ENCODE measurements at places on chromosomes 6 and 20.

DNA sequence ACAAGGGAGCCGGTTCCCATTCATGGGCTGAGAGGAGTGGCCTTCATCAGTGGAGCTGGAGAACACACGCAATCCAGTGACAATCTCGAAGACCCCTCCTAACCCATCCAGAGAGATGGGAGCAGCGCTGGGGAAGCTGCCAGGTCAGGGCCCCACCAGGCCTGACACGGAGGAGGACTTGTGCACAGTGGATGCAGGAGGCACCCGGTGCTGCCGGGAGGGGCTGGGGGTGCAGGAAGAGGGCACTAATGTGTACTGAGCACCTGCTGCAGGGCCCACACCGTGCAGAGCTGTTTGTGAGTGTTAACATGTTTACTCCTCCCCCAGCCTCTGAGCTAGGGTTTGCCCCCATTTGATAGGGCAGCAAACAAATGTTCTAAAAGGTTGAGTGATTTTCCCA, 43.8 kb upstream of the GPR6 start:
- no peak for DNase-seq

GRCh38 chr6:105301072-105301503, 101.8 kb downstream of the PREP start:
- DNase-seq: no peak

GRCh38 chr6:133891149-133891926, 2.4 kb downstream of the TCF21 start:
- no peak for DNase-seq

- DNase-seq: no peak
Measured at GRCh38 chr6:87308970-87309369, 13.4 kb upstream of the SMIM8 start.

- DNase-seq: no peak
Measured at GRCh38 chr6:11367638-11368199, 135.3 kb upstream of the NEDD9 start.

GRCh38 chr6:16947375-16948015, 154.4 kb upstream of the STMND1 start:
- DNase-seq: no peak

GRCh38 chr6:70557998-70558397, 8.7 kb upstream of the SDHAF4 start:
- no peak for DNase-seq

DNA sequence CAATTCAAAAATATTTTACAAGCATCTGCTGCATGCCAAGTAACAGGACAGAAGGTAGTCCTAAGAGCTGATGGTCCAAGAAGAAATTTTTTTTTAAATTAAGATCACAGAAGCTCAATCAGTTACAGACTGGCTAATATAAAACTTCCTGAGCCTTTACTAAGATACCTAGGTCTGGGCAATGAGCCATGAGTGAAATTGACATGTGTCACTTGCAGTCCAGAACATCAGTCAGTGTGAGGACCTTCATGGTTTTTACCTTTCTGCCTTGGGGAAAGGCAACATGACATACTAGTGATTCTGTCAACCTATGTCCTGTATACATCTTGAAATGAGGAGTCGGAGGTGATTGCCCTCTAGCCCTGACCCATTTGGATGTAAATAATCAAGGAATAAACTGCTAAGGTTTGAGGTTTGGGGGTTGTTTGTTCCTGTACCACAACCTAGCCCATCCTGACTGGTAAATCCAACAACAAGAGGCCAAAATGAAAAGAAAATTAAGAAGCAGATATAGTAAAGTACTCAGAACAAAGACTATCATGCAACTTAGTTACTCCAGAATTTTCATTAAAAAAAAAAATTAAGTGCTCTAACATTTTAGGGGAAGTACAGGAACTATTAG, 70.0 kb downstream of the CNKSR3 start:
- no peak for DNase-seq

DNA sequence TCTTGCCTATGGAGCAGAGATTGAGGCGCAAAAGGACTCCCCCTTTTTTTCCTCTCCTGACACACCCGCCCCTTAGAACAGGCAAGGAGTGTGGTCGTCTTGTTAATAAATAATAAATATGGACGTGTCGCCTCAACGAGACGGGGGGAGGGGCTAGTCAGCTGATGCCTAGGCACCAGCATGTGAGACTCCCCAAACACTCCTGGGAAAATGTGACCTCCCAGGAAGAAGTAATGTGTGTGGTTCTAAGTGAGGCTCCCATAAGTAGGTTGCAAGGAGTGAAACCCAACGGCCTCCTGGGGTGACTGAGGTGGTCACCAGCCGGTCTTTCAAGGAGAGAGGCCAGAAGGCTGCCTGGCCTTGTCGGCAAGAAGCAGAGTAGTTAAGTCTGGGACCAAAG, 1.1 kb upstream of the FAXC start:
- DNase-seq: no peak

DNA sequence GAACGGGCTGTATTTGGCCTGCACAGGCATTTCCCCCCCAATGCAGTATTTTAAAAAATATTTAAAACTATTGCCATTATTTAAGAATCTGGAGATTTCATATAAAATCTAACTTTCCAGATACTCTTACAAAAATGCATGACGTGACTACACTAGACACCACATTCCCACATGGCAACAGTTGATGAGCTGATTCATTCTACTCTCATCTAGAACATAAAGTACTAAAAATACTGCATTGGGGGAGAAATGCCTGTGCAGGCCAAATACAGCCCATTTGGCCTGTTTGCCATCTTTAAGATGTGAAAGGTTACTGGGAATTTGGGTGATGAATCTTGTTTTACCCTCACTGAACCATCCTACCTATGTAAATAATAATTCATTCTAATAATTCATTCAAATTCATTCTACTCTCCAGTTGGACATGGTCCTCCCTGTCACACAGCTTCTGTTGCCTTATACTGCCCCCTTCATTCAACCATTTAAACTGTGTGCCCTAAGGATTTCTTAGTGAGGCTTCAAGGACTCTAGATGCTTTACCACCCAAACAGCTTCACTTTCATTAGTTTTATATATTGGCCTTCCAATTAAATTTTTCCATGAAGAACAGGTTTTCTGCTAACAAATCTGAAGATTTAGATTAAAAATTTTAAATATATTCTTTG, 6.9 kb upstream of the ZSCAN16 start:
- no peak for DNase-seq

DNA sequence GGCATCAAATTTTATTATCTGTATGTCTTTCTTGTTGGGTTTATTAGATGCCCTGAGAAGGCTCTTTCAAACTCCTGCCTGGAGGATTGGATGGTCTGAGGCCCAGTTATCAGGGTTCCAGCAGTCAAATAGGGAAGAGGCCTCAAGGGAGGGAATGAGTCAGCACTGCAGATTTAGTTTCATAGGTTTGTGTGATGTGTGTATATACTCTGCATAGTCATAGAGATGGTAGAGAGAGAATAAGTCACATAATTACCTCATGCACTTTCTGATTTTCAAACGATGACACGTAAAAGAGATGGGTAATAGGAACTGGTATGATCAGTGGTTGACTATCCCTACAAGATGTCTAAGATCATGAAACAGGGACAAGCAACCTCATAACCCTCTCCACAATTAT, 82.1 kb downstream of the ADAT2 start:
- no peak for DNase-seq

DNA sequence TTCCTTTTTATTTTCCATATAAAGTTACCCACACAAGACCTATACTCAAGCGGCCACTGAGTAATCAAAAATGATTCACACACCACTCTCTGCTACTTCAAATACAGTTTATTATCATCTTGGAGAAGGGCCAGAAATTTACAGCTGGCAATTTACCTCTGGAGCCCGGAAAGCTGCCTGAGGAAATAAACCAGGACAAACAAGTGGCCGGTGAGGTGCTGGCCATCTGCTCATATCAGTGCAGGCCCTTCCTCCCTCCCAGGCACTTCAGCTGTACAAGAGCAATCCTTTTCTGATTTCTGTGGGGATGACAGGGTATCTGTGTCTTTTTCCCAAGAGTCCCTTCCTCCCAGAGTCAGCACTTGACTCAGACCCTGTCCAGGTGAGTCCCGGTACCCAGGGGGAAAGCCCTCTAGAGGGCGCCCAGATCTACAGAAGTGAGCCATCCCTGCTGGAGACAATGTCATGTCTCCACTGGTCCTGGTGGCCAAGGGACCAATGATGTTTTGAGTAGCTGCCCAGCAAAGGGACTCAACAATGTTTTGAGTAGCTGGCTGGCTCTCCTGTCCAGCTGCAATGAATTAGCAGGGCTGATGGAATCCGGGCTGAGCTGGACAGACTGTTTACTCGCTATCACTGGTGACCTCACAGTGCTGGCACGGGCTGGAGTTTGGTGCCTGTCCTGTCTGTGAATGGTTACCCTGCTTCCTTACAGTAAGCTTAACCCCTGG, 23.6 kb downstream of the LRP11 start:
- DNase-seq: no peak

- DNase-seq: no peak
Measured at GRCh38 chr6:14224359-14225103, 107.0 kb downstream of the CD83 start.

DNA sequence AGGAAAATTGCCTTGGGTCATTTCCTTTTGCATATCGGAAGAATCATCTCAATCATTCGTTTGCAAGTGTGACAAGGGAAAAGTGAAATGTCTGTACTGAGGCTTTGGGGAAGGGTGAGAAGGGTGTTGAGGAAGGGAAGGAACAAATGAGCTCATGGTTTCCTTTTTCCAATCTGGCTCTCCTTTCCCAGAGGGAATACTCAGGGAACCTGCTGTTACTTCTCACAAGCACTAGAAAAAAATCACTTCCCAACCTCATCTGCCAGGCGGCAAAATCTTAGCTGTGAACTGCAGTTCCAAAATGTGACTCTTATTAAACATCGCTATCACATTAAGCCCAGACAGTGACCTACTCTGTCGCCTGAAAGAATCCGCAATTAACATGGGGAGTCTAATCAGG, 258.1 kb downstream of the ZNF217 start:
- no peak for DNase-seq

- no peak for DNase-seq
Measured at GRCh38 chr6:105810105-105810921, 275.8 kb upstream of the PRDM1 start.

DNA sequence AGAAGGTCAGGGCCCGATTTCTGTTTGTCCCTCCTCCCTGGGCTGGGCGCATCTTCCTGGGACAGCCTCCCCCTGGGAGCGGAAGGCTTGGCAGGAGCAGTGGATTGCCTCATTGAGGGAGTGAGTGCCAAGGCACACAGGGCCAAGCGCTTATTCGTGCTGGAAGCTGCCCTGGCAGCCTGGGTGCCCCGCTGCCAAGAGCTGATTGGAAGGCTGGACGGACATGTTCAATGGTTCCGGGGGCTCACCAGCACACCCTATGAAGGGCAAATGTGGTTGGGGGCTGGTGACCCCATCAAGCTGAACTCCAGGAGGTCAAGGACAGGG, 10.3 kb upstream of the ZNF831 start:
- no peak for DNase-seq

- no peak for DNase-seq
Measured at GRCh38 chr20:20702330-20703245, 9.9 kb downstream of the RALGAPA2 start.

DNA sequence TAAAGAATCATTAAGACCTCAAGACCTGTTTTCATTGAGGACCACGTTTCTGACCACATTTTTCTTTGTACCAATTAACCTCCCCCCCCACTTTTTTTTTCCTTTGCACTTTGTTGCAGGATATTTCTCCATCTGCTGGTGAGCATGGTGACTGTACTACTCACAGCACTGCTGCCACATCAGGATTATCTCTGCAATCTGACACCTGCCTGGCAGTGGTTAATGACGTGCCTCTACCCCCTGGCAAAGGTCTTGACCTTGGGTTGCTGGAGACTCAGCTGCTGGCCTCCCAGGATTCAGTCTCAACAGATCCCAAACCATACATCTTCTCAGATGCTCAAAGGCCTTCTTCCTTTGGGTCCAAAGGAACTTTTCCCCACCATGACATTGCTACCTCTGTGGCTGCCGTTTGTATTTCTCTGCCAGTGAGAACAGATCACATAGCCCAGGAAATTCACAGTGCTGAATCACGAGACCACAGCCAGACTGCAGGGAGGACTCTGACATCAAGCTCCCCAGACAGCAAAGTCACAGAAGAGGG, 46.6 kb upstream of the EDN3 start:
- no peak for DNase-seq

GRCh38 chr20:16428112-16428511, 145.1 kb downstream of the KIF16B start:
- no peak for DNase-seq

DNA sequence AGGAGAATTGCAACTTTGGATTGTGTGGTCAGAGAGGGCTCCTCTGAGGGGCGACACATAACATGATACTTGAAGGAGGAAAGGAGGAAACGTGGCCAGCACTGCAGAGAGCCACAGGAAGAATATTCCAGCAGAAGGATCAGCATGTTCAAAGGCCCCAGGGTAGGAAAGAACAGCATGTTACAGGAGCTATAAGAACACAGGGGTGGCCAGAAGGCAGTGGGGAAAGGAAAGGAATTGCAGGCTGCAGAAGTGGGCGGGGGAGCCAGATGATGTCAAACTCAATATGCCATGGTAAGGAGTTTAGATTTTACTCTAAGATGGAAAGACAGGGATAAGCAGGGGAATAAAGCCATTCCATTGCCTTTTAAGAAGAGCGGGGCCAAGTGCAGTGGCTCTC, 30.7 kb downstream of the MGME1 start:
- DNase-seq: no peak

DNA sequence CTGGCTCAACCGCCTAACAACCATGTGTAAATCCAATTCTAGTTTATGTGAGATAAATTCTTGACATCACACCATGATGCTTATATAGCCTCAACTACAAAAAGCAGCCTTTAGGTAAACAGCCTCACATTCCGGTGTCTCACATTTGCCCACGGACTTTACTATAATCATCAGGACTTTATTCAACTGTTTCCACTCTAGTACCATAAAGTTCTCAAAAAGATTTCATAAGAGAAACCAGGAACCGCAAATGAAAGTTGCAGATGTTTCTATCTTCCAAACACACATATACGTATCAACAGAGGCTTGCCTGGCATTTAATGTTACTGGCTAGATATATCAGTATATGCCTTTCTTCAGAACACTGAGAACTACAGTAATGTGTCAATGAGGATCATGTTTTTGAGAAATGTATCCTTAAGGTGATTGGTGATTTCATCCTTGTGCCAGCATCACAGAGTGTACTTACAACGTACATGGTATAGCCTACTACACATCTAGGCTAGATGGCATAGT, 80.0 kb downstream of the EPB41L2 start:
- DNase-seq: no peak

Measured in cortex of kidney (tissue), 1 donor.